Germinal center (tissue), 1 donor: ENCODE measurements at places on chromosomes 5 and 9.

- DNase-seq, result no peak
Observed at GRCh38 chr5:15367489-15367888, 132.5 kb upstream of the FBXL7 start.

GRCh38 chr5:150763023-150763769 lies 4.4 kb upstream of the DCTN4 start:
- no peak for DNase-seq

DNA sequence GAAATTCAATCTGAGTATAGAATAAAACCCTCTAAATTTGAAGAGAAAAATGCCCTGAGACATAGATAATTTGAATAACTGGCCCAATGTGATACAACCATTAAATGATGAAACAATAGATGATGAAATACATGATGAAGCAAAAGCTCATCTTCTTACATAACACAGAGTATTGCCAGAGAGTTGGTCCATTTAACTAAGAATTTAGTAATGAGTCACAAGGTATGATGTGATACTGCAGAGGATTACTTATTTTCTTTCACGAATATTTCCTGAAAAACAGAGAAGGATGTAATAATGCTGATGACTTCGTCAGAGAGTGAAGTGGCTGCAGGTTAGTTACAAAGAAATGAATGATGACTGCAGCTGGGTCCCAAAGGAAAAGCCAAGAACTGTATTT lies 379.3 kb downstream of the CDH12 start:
- no peak for DNase-seq

DNA sequence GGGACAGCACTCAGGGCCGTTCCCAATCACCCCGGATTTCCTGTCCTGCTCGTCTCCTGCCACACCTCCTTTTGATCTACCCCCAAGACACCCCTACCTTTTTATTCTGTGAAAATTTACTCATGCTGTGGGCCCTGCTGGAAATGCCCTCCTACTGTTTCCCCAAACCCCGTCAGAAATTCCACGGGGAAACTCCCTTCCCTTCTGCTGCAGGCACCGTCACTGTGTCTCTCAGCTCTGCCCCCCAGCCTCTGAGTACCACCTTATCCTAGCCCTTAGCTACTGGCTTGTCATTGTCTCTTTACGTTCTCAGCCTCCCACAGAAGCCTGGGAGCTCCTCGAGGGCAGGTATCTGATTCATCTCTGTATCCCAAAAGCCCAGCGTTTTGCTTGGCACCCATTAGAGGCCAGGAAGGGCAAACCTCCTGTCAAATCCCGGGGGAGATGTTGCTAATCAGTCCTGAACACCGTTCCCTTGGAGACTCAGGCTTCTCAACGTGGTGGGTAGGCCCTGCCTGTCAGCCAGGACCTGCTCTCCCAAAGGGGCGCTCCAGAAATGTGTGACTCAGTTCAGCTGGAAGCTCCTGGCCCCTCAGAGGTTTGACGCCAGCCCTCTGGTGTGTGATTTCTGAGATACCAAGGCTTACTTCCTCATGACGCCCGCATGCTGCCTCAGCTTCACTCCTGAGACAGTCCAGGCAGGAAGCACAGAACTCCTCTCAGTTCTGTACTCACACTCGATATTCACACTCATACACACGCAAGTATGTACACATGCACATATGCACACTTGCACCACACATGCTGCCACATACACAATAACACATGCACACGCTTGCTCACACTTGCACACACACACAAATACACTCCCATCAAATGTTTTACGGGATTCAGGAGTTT lies 50.7 kb upstream of the GRHPR start:
- peak; percentile 14 for DNase-seq

DNA sequence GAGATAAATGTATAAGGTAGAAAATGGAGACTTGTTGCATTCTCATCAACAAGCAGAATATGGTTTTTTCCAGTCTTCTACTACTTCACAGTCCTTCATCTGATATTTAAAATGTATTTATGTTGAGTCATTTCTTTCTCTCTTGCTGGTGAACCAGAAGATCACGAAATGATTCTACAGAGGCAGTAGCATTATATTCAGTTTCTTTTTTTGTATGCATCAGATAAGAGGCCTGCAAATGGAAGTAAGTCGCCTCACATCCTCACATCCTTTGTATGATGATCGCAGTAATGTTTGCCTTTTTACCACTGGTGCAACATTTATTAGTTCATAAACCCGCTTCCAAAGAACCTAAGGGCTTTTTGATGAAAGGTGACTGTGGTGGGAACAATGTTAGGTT lies 22.1 kb upstream of the IL13 start:
- DNase-seq, result no peak

GRCh38 chr9:250039-250438 lies 35.4 kb downstream of the DOCK8 start:
- DNase-seq, result no peak

GRCh38 chr5:68217528-68217927 lies 2.0 kb downstream of the PIK3R1 start:
- DNase-seq, result no peak

DNA sequence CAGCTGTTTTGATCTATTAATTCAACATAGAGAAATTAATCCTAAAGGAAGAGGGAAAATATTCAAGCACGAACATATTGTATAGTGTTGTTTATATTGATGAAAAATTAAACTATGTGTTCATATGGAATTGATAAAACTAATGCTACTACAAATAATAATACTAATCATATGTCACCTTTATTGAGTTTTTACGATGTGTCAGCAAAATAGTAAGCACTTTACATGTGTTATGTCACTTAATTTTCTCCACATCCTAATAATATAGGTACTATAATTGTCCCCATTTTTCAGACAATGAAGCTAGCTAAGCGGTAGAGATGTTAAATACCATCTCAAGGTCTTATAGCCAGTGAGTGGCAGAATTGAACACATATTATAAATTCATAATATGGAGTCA lies 2008.5 kb upstream of the WWC1 start:
- DNase-seq, result no peak
